ENCODE measurements at places on chromosomes 6 and 20.
A peak's percentile ranks its signal among the peaks of the same experiment; 100 is the strongest.

DNA sequence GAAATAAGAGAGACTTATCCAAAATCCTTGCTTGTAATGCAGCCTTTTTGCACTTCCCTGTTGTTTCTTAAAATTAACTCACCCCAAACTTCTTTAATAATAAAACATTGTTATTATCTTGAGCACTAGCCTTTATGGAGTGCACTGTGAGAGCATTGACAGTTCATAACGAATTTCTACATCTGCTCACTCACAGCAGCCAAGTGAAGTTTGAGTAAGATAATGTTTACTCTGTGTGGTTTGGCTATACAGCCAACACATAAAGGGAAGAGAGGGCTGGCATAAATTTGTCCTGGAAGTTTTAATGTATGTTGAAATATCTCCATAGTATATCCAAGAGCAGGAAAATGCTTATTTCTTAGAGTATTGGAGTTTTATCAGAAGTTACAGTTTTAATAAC lies 227.9 kb downstream of the FRK start:
- DNase-seq = no peak

- DNase-seq = no peak
Measured at GRCh38 chr20:19056909-19057308, 155.5 kb upstream of the SLC24A3 start.

DNA sequence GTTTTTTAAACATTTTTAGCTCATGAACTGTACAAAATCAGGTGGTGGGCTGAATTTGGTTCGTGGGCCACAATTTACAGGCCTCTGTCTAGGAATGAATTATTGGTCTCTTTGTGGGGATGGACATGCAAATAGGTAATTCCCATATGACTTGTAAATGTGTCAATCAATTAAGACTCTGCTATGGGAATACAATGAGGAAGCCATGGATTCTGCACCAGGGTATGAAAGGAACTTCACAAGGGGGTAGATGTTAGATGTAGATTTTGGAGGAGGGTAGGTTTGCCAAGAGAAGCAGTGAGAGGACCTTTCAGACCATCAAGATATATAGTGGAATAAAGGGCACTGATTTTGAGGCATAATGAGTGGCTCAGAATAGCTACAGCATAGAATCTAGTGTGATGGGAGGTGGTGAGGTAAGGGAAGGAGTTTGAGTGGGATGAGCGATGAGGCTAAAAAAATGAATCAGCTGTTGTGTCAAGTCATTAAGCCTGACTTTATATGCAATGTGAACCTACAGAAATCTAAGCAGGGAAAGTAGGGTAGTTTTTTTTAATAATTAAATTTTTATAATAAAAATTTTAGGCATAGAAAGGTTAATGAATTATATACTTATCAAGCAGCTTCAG lies 32.6 kb upstream of the RNF182 start:
- no peak for DNase-seq

GRCh38 chr6:139920027-139920775 lies 545.8 kb upstream of the CITED2 start:
- no peak for DNase-seq

GRCh38 chr20:44851545-44851944 lies 34.0 kb upstream of the YWHAB start:
- no peak for DNase-seq

- DNase-seq = no peak
Measured at GRCh38 chr6:166253778-166254204, 54.4 kb downstream of the PRR18 start.

- no peak for DNase-seq
Measured at GRCh38 chr20:20364593-20365479, 3.1 kb upstream of the INSM1 start.

- DNase-seq = no peak
Measured at GRCh38 chr6:106488494-106489370, 128.2 kb downstream of the CRYBG1 start.

DNA sequence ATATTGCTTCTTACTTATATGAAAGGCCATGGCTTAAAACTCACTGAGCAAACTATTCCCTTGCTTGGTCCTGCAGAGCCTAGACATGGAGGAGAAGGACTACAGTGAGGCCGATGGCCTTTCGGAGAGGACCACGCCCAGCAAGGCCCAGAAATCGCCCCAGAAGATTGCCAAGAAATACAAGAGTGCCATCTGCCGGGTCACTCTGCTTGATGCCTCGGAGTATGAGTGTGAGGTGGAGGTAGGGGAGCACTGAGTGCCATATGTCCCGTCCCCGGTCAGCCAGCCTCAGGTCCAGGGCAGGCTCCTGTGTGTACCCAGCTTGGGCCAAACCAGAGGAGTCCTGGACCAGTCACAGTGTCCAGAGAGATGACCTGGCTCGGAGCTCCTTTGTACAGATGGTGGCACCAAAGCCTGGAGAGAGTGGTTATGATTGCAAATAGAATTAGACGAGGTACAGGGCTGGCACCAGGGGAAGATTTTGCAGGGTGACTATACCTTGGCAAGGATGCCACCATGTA lies 21.0 kb downstream of the EPB41L1 start:
- DNase-seq = no peak

DNA sequence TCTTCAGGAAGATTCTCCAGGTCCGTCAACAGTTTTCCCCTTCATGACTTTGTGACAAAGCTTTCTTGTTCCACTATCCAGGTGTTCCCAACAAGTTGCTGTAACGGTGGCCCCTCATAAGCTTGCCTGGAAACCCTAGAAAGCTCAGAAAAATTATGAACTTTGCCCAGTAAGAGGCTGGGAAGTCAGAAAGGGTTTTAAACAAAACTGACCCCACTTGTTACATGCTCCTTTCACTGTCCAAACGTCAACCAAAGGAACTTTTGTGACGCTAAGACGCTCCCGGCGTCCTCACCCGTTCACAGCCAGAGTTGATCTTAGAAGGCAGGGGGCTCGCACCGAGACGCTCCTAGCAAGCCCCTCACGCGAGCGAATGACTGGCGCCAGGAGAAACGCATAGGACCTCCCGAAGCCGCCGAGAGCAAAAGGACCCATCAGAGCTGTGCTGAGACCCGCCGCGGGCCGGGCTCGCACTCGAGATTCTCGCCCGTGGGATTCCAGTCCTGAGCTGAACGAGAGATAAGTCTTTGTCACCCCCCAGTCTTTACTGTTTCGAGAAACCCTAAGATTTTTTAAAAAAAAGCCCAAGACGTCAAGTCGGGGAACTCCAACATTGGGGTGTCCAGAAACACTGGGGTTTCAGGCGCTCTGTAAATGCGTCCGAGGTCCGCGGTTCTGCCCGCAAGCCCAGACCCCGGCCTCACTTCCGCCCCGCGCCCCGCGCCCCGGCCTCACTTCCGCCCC lies 544 bp upstream of the ACAT2 start:
- DNase-seq = no peak

- DNase-seq = peak; percentile 68
Measured at GRCh38 chr6:165850434-165851019, 187.5 kb upstream of the PDE10A start.
